Stimulated activated naive CD8-positive, alpha-beta T cell treated with anti-CD3 and anti-CD28 coated beads, Interleukin-15, Interleukin-2, amounts not matched to agents 100 U/mL and 50 U/mL, for 24 hours (primary cell): ENCODE measurements at places on chromosomes 12 and 14.
A peak's percentile ranks its signal among the peaks of the same experiment; 100 is the strongest.

DNA sequence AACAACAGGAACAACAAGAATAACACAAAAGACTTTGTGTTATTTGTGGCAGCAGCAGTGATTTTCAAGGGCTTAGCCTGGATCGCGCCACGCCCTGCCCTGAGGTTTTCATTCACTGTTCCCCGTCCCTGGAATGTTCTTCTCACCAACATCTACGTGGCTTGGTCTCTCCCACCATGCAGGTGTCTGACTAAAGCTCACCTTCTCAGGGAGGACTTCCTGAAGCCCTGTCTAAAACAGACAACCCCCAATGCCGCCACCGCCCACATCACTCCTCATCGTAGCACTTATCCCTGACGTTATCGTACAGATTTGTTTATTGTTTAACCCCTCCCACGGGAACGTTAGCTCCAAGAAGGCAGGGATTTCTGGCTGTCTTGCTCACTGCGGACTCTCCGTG, 40.4 kb downstream of the P2RX4 start:
- no peak for DNase-seq

GRCh38 chr12:56029666-56030293, 8.9 kb downstream of the IKZF4 start:
- peak; percentile 56 for DNase-seq

- no peak for DNase-seq
Measured at GRCh38 chr12:39227218-39227617, 215.7 kb downstream of the KIF21A start.

GRCh38 chr12:6113691-6114475, 10.6 kb downstream of the VWF start:
- DNase-seq = no peak

GRCh38 chr14:104103061-104103445, 17.6 kb downstream of the ASPG start:
- DNase-seq = no peak

GRCh38 chr12:19397534-19397933, 41.8 kb upstream of the AEBP2 start:
- no peak for DNase-seq

- DNase-seq = no peak
Measured at GRCh38 chr14:100363053-100363452, 39.9 kb downstream of the SLC25A47 start.

DNA sequence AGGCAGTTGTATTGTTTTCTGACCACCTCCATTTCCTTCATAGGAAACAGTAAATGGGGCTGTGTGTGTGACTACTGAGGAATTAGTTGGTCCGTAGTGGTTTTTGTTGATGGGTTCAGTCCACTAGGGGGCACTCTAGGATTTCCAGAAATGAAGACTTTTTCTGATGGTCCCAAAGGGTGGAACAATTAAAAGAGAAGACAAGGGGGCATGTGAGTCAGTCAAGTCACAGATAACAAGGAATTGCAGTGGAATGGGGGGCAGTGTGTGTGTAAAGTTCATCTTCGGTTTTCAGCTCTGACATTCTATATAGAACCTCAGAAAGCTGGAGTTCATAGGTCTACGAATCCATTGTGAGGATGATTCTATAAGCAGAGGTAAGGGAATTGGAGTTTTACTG, 186.6 kb upstream of the OR4E1 start:
- peak; percentile 45 for DNase-seq

DNA sequence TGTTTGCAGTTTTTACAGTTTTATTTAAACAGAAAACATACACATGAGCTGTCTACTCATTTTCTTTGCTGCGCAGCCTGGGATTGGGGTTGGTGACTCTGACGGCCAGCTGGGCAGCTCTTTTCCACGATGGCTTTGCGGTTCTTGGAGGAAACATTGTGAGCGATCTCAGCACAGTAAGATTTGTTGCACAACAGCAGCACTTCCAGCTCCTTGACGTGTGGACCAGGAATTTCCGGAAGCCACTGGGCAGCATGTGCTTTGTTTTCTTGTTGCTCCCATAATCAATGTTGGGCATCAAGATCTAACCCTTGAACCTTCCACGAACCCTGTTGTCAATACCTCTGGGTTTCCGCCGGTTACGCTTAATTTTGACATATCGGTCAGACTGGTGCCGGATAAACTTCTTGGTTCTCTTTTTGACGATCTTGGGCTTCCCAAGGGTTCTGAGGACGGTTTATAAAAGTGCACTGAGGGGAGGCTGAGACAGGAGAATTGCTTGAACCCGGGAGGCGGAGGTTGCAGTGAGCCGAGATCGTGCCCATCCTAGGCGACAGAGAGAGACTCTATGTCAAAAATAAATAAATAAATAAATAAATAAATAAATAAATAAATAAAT, 21.8 kb downstream of the FKBP11 start:
- DNase-seq = no peak

GRCh38 chr12:42502682-42503081, 86.9 kb downstream of the PRICKLE1 start:
- DNase-seq = no peak

GRCh38 chr12:126523891-126524290, 1458.7 kb downstream of the AACS start:
- no peak for DNase-seq

DNA sequence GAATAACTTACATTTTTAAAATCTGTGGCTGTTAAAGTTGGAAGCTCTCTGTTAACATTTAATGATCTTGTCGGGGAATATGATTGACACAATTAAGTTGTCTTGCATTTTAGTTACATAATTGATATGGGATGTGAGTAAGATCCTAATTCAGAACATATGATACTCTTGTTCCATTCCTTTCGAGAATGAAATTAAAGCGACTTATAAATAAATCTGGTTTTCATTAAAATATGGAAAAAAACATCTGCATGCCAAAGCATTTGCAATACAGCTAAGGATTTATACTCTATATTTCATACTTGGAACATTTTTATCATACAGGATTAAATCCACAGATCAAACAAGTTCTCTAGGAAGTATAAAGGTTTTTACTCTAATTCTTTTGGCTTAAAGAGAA, 52.0 kb downstream of the SLC38A6 start:
- no peak for DNase-seq

GRCh38 chr12:116009805-116010204, 267.7 kb downstream of the MED13L start:
- no peak for DNase-seq

DNA sequence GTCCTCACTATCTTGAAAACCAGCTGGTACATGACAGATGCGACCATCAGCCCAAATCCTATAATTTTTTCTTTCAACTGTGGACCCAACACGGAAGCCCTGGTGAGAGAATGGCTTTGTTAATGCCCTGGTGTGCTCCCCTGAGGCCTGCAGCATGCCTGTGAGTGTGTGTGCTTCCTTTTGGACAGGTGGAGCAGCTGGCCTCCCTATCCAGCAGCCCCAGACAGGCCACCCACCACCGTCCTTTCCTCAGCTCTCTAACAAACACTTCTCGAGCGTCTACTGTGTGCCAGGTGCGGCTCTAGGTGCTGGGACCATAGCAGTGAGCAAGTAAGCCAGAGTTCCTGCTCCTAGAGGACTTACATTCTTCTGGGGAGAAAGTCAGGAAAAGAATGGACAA, 78.9 kb upstream of the GZMB start:
- DNase-seq = no peak

DNA sequence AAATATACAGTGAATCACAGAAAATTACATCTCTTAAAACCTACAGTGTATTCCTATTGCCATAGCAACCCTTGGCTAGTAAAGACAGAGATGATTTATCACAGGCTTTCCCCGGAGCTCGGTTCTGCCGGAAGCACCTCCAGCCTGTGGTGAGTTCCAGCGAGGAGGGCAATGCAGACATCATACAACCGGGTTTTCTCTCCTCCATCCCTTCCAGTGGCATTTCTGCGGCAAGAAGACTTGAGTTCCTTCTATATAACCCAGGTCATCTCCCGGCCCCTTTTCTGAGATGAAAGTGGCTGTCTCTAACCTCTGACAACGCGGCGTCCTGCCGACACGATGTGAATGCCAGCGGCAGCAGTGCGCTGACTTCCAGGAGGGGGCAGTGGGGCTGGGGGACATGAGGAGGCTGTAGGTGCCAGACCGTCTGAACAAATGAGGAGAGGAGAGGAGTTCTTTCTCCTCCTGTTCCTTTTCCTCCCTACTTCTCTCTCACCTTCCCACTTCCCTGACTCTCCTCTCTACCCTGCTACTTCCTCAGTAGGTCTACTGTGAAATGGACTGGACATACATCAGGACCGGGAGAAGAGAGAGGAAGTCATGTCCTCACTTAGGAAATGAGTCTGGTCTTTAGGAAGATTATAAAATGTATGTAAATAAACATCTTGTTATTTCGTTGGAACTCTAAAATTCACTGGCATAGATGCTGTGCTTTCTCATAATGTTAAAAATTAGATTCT, 68.6 kb upstream of the MAX start:
- peak; percentile 59 for DNase-seq

DNA sequence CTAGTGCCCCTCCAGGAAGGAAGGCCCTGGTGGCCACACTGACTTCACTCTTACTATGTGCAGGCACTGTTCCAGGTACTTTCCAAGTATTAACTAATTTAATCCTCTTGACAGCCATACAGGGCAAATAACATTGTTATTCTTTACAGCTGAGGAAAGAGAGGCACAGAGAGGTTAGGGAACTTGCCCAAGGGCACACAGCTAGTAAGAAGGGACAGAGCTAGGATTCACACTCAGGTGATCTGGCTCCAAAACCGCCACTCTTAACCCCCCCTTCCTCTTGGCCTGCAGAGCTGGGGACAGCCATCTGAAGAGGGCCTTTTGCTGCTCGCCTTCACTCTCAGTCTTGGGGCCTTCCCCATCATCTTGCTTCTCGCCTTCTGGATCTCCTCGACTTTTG, 4.0 kb downstream of the JDP2 start:
- no peak for DNase-seq

- DNase-seq = no peak
Measured at GRCh38 chr14:69475194-69475818, 9.2 kb upstream of the PLEKHD1 start.

DNA sequence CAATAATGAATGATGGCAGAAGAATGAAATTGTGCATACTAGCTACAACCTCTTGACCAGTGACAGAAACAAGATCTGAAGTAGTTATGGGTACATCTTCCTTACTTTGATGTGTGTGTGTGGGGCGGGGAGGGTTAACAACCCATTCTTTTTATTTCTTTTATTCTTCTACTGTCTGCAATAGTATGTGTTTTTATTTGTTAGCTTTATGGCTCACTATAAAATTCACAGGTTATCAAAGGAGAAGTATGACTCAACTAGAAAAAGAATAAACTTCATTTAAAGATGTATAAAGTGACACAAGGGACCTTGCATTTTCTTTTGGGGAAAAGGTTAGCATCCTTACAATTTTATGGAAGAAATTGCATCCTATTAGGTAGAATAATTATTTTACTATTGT, 430.5 kb downstream of the DAD1 start:
- no peak for DNase-seq

GRCh38 chr12:66320996-66321395, 18.7 kb downstream of the HELB start:
- no peak for DNase-seq

- DNase-seq = no peak
Measured at GRCh38 chr12:22505826-22506225, 38.5 kb downstream of the C2CD5 start.

DNA sequence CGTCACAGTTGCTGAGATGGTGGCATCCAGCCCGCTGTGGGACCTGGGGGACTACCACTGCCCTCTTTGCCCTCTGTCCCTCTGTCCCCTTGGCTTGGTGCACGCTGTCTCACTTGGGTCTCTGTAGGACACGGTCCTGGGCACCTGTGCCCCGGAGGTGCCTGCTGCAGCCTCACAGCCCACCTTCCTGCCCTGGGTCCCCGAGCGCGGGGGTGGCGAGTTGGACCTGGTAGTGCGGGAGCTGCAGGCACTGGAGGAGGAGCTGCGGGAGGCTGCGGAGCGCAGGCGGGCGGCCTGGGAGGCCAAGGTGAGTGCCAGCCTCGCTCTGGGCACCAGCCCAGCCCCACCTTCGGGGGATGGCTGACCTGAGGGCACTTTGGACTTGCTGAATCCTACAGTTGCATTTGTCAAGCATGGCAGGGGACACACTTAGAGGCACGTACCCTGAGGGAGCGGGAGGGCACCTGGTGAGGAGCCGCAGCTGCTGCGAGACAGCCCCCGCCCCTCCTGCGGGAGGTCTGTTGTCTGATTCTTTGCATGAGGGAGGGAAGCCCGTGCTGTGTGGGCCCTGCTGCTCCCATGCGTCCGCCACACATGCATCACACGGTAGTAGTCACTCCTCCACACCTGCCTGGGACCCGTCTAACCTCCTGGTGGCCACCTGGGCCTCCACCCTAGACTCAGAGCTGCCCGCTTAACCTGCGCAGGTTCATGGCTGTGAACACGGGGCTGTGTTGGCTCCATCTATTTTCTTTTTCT, 6.8 kb downstream of the TEDC1 start:
- DNase-seq = no peak

- no peak for DNase-seq
Measured at GRCh38 chr12:117749431-117749830, 219.4 kb downstream of the KSR2 start.

DNA sequence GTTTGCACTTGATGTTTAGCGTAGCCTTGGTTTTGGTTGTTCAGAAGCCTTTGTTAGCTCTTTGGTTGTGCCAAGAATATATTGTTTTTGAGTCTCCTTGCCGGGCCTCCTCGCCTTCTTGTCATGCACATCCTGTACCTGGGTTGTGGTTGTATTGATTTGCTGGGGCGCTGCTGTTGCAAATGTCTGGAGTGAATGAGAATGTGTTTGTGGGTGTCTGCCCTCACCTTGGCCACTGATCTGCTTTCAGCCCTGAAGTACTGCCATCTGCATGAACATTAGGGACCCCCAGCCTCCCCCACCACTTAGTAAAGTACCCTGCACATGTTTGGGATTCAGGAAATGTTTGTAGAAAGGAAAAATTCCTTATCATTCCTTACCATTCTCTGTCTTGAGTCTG, 16.5 kb downstream of the PRKCH start:
- DNase-seq = no peak

DNA sequence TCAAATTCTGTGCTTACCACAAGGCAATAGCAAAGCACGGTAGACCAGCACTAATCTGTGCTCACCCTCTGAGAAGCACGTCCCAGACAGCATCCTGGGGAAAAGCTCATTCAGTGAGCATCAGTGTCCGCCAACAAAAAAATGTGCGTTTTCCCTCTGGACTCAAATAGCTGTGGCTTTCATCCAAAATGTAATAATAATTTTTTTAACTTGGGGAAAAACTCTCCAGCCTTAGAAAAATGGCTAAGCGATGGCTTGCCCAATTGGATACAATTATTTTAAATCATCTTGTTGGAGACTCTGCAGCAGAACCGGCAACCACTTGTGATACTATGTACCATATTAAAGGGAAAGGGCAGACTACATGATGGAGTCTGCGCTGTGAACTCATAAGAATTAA, 1.1 kb upstream of the KRT77 start:
- no peak for DNase-seq

GRCh38 chr12:68207276-68207675, 18.3 kb downstream of the IL26 start:
- DNase-seq = no peak

DNA sequence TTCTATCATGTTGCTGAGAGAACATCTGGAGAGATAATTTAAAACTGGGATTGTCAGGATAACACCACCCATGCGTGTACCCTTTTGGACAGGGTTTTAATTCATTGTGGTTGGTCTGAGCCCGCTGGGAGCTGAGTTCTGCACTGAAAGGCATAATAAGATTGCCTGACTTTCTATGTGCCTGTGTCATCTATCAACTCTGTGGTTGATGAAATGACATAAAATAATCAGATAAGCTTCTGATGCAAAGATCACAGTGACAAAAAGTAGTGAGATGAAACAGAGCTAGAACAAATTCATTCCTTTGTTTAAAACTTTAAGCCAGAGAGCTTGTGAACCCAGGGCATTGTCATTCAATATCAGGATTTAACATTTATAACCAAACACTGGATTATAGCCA, 98.7 kb downstream of the BBS10 start:
- no peak for DNase-seq
